Hippocampal formation (tissue), 2 donors: ENCODE measurements at places on chromosomes 3 and 15.

DNA sequence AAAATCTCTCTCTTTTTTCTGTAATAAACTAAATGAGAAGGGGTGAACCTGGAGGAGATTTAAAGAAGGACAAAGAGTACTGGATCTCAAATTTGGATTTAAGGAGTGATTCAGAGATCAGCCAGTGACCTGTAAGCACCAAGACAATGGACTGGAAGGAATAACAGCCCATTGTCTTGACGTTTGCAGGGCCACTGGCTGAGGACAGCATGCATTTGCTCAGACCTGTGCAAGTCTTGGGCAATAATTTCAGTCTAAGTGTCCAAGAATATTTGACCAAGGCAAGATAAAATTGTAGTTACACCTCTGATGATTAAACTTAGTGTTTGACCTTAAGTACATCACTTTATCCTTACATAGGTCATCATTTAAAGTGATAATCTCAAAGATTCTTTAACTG, 55.8 kb upstream of the OSTN start:
- no peak for DNase-seq

GRCh38 chr3:148005456-148005855, 596.3 kb downstream of the ZIC1 start:
- no peak for DNase-seq

DNA sequence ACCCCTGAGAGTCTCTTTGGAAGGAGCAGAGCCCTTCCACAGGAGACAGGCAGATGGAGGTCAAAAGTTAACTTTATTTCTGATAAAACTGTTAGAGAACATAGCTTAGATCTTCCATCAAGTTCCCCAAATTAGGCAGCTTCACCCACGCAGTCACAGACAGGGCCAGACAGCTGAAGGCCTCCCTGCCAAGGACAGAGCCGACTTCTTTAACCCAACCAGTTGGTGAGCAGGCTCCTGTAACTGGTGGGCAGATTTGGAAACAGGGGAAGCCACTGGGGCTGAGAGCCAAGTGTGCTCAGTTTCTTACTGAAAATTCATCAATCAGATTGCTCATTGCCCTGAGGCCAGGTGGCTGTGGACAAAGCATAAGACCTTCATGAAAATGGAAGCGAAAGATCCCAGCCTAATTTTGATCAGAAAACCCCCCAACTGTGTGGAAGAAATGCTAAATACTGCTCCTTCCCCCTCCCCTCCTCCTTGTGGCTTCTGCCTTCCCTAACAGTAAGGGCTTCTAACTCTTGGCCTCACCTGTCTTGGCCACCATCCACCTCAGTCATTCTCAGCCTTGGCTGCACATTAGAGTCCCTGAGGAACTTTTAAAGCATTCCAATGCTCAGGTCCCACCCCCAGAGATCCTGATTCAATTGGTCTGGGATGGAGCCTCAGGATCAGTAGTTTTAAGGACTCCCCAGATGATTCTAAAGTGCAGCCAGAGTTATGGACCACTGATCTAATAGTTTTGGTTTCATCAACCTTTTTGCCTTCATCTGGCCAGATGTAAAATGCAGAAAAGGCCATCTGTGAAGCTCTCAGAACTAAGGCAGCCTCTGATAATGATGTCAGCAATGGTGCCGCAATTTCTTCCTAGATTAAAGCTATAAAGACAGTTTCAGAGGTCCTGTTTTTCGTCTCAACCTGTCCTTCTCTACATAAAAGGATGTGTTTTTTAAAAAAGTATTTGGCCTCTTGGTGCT, 11.5 kb downstream of the CLRN1 start:
- no peak for DNase-seq

- DNase-seq = no peak
Measured at GRCh38 chr3:108342837-108343486, 46.6 kb downstream of the HHLA2 start.
